ENCODE measurements at places on chromosomes 6 and 20. TPM values are rescaled to one million over a fixed set of nuclear protein-coding genes. Genes with fewer than 3 reads are reported as not detected.

SLC52A3 gene
- 2.0 TPM for total RNA-seq

CNKSR3 gene
- 7.8 TPM for total RNA-seq

- DNase-seq, result no peak
Measured at GRCh38 chr6:100344761-100345160, 120.0 kb downstream of the SIM1 start.

VARS2 gene
- 25.2 TPM for total RNA-seq

GRCh38 chr6:24513602-24514001, 18.8 kb downstream of the ALDH5A1 start:
- DNase-seq, result no peak

DNA sequence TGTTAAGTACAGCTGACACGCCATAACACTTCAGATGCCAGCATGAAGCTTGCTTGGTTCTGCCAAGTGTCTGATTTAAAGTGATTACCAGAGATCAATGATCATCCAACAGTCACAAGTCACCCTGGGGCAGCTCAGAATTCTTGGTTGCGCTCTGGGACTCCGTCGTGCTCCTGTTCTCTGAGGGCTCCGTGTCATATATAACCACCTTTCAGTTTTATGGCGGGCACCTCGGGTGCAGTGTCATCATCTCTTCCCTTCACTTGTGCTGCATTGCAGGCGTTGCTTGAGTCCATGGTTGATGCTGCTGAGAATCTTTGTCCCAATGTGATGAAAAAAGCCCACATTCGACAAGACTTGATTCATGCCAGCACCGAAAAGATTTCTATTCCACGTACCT, 101.4 kb upstream of the SCGN start:
- no peak for DNase-seq

DNA sequence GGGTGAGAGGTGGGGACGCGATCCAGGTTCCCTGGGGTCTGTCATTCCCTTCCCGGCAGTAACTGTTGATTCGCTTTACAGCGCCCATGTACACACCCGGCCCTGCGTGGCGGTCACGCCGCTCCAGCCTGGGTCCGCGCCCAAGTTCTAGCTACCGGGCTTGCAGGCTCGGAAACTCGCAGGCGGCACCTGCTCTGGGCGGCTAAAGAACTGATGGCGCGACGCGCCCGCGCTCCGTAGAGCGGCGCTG, 1.4 kb upstream of the POU3F2 start:
- DNase-seq, result peak; percentile 45

- DNase-seq, result no peak
Measured at GRCh38 chr20:58433759-58434158, 44.7 kb downstream of the VAPB start.

FUT9 gene
- not detected for total RNA-seq

DNA sequence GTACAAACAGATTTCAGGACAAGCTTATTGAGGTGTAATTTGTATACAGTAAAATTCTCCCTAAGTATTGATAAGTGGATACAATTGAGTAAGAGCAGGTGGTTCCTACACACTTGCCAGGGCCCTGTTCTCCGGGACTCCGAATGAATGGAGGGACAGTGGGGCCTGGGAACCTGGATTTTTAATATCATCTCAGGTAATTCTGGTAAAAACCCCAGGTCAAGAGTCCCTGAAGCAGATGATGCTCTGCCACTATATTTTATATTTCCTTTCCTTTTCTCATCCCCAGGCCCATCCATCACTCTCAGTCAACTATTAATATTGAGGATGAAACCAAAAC, 104.9 kb downstream of the FYN start:
- no peak for DNase-seq

SPDEF gene
- not detected for total RNA-seq

CAGE1 gene
- not detected for total RNA-seq

DNA sequence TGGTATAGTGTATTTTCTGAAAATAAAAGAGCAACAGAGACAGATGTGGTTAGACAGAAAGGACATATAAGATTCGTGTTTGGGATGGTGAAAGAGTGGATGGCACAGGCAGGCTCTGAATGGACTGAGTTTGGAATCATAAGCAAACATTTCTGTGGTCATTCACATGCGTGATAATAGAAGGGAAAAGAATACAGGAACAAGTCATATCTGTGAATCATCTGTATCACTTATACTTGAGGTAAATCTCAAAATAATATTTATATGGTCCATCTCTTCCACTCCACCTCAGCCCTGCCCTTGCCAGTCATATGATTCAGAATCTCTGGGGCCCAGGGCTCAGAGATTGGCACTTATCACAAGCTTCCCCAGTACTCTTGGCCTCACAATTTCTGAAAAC, 535.1 kb downstream of the BCKDHB start:
- DNase-seq, result no peak

UST gene
- total RNA-seq, result 73.4 TPM

DNA sequence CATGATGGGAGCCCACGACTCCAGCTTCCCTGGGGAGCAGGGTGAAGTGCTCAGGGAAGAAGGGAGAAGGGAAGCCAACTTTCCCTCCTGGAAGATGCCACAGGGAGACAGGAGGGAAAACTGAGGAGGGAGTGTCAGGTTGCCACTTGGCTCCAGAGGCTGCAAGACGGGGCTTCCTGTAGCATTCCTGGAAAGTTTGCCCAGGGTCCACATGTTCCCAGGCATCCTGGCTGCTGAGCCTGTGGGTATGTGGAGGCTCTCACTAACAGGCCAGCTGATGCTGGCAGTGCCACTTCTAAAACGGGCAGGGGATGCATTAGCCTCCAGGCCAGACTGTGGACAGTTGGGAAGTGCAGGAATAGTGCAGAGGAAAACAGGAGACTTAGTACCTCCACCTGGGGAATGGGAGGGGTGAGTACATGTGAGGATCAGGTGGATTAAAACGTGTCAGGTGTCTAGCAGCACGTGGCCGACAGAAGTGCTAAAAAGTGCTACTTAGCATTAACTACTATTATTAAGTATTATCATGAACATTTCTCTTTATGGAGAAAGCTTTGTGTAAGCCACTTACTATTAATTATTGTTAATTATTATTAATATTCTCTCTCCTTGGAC, 33.2 kb downstream of the BANF2 start:
- no peak for DNase-seq

All from thyroid gland (tissue), 4 donors.